ENCODE measurements at places on chromosomes 6 and 20.
A peak's percentile ranks its signal among the peaks of the same experiment; 100 is the strongest.

- no peak for DNase-seq
Observed at GRCh38 chr6:160398674-160399271, 50.6 kb downstream of the SLC22A3 start.

- no peak for DNase-seq
Observed at GRCh38 chr20:16314748-16315159, 258.5 kb downstream of the KIF16B start.

DNA sequence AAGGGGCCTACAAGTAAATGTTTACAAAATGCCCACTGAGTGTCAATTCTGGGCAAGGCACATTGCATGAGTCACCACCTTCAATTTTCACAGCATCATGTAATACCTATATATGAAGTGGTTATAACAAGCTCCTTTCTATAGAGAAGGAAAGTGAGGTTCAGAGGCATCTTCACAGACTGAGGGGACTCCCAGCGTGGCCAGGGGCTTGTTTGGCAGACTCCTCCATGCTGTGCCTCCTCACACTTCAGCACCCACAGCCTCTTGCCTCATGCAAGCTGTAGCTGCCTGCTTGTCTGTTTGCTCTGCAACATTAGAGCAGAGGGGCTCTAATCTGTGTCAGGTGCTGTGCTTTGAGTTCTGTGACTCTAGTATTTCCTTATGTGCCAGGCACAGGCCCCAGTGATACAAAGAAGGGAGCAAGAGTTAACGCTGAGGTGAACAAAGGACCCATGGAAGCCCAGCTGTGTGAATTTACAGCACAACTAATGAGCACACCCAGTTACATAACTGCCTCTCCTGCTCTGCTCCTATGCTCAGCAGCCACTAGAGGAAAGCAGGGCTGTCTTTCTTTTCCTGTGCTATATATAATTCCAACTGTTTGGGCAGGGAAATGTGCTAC lies 72.3 kb downstream of the ZHX3 start:
- no peak for DNase-seq

DNA sequence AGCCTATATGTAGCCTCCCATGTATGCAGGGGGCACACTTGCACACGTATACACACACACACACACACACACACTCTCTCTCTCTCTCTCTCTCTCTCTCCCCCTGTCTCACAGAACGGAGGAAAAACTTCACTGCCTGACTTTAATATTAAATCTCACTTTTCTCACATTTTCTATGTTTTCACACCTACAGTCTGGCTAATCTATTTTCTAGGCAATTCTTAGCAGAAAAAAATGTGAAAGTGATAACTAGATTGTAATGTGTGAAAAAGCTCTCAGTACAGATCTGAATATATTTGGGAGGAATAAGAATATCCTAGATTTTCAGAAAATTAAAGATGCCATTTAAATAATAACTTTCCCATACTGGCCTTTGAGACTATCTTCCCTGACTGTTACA lies 120.9 kb downstream of the MCHR2 start:
- no peak for DNase-seq

DNA sequence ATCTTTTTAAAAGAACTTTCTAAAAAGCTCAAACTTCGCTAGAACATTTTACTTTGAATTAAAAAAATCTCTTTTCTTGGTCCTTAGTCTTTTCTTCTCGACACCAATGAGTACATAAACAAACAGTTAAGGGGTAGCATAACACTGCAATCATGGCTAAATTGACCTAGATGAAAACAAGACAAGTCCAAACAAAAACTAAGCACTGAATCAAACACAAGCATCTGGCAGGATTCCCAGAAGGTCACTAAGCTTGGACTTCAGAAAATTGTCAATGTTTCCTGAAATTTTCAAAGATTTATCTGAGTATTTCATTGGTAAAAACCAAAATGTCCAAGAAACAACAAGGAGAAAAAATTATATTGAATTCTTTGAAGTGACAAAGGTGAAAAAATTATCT lies 5.0 kb downstream of the COL21A1 start:
- DNase-seq, result no peak

DNA sequence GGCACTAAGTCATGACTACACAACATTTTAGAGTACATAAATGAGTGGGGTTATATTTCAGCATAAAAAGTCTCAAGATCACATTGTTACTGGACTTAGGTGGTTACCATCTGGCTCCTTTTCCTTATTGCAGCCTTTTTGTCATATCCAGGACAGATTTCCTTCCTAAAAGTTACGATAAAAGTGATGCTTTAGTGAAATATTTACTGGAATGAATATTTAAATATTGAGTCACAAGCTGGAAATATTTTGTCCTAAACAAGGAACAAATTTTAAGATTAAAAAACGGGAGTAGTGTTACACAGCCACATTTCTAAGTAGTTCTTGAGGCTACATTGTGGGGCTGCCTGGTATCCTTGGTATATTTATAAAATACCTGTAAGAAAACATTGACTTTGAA lies 52.2 kb downstream of the CDC40 start:
- peak; percentile 43 for DNase-seq

DNA sequence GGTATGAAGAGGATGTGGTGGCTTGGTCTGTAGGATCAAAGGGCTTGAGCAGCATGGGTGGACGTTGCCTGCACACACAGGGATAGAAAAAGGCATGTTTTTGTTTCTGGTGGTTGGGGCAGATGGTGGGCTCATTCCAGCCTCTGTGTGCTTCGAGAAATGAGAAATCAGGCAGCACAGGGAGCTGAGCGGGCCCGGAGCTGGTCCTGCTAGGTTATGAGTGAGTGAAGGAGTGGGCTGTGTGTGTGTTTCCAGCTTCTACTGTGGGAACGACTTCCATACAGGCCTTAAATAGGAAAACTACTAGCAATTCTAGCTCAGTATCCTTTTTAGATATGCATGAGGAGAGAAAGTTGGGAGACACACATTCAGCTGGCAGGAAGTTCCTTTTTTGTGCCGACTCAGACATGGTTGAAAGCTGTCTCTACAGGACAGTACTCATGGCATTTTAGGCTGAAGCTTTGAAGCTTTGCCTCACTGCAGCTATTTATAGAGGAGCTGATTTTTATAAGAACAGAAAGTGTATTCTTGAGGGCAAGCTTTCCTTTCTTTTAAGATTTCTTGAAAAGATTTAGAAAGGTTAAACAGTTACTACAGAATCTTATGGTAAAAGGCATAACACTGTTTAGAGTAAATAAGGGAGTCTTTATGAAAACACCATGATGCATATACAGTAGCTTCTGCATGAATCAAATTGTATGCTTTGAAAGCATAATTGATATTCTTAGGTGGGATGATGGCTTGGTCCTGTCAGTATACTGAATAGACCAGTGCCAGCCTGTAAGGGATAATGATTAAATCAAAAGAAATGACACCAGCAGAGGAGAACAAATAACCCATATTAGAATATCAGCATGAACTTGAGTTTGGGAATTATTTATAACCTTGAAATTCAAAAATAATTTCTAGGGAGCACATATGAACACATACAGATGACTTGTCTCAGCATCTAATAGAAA lies 104.0 kb upstream of the MAN1A1 start:
- DNase-seq, result no peak

- no peak for DNase-seq
Observed at GRCh38 chr6:165571721-165572132, 91.3 kb downstream of the PDE10A start.
